Activated naive CD8-positive, alpha-beta T cell treated with anti-CD3 and anti-CD28 coated beads, Interleukin-2, amount 50 U/mL, for 16 hours (primary cell): ENCODE measurements at places on chromosomes 2 and 18.

DNA sequence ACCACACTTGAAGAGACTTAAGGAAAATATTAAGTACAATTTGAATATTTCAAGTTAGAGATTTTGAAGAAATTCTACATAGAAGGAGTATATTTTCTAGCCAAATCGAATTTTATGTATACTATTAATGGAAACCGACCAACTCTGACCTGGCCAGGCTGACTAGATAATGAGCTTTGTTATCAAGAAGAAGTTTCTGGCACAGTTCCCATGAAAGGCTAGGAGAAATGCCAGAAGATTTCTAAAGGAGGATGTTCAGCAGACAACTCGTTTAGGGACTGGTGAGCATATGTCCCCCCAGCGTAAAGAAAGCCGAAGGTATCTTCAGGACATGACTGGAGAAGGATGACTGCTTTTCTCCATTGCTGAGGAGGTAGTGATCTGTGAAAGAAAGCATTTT lies 127.3 kb downstream of the DIS3L2 start:
- DNase-seq: no peak

DNA sequence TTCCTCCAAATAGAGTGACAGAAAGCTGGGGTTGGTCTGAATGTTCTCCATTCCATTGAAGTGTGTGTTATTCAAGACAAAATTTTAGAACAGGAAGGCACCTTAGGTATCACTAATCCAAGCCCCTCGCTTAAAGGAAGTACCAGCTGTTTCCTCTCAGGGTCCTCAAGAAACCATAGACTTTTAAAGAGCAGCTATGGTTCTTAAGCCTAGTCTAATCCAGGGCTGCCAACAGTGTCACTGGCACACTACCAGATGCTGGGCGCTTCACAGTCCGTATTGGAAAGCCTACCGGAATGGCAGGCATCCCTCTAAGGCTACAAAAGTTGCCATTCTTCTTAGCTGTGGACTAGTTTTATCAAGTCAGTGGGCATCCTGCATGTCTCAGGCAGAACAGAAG lies 1.9 kb downstream of the NEMP2 start:
- no peak for DNase-seq

DNA sequence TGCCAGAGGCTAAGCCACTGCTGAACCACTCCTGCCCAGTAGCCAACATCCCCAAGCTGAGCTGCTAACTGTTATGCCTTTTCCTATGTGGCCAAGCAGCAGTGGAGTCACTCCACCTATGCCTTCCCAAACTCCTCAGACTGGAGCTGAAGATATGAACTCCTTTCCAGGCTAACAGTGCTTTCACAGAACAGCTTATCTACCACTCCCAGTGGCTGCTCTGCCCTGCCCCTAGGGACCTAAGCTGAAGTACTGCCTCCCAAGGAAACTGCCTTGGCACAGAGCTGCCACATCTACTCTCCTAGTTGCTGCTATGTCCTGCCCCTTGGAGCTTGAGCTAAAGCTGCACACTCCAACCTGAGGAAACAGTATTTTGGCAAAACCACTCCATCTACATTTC lies 275.9 kb downstream of the RBM43 start:
- DNase-seq: no peak

DNA sequence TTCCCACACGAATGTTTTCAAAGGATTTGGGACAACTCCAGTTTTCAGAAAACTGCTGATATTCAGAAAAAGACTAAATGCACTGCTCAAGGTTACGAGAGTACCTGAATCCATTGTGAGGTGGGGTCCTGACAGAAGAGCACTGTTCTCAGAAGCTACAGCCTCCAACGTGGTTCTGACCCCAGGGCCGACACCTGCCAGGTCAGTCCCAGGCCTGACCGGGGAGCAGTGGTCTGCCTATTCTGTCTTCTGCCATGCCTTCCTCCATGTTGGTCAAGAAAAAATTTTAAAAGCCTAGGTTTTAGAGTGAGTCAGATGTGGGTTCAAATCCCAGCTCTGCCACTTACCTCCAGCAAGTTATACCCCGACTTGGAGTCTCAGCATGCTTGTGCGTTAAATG lies 212.3 kb downstream of the BCL11A start:
- no peak for DNase-seq
